ENCODE measurements at places on chromosomes 12 and 14. TPM values are rescaled to one million over a fixed set of nuclear protein-coding genes. Genes with fewer than 3 reads are reported as not detected.
A peak's percentile ranks its signal among the peaks of the same experiment; 100 is the strongest.

DNA sequence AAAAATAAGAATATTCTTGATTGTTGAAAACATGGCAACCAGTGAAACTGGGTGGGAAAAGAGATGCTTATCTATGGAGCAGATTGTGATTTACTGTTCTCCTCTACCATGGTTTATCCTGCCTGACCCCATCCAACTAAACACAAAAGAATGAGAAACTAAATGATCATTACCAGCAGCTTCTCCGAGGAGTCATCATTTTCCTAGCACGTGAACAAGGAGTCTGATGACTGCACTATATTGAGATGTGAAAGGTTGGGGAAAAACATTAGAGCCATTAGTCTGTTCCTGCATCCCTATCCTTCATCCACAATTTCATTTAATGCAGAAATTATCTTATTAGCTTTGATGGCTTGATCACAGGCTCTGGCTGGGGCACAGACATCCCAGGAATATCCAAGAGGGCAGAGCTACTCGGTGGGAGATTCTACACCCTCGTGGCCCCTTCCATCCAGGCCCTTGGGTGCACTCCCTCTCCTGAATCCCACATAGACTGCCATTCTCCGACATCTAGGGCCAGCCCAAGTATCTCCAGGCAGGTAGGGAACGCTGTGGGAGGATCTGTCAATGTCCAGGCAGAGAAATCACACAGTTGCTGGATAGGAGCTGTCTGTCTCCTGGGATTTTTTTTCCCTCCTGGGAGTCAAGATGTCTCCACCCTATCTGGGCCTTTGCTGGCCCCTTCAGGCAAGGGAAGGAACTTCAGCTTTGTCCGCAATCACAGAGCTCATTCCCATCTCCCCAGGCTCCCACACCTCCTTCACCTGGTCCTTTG is 43.3 kb upstream of the DHRS4 start:
- no peak for DNase-seq
- H3K27ac ChIP-seq = no peak overlapping the region
- H3K36me3 ChIP-seq = no peaks in the 10 kb centered on the region
- no peaks in the 10 kb centered on the region for H3K27me3 ChIP-seq
- no peaks in the 10 kb centered on the region for H3K4me1 ChIP-seq

GRCh38 chr12:127620735-127621355 is 646.1 kb upstream of the TMEM132C start:
- peaks cover 2% of the 10 kb centered on the region for H3K4me1 ChIP-seq
- H3K36me3 ChIP-seq = no peaks in the 10 kb centered on the region
- H3K4me3 ChIP-seq = no peak overlapping the region
- DNase-seq = no peak
- peak overlapping the region; percentile 42 for H3K27ac ChIP-seq

The CD4 gene
- 40.6 TPM for total RNA-seq

The STAC3 gene
- total RNA-seq = 3.2 TPM

DNA sequence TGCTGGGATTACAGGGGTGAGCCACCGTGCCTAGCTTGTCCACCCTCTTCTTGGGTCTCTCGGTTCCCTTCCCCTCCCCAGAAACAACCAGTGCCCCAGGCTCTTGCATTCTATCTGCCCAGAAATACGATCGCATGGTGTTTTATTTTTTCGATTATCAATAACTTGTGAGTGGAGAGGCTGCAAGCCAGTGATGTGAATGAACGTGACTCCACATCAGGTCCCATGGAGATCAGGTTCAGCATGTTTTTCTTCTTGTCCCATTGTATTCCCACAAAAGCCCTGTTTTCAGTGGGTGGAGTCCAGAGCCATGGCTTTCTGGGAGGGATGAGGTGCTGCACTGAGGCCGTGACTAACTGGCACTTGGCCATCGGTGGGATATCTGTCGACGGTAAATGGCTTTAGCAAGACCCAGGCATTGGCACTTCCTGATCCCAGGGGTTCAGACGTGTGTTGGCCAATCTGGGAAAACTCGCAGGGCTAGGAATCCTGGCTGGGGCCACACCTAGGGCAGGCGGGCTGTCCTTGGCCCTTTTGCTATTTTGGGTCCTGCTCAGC is 12.7 kb upstream of the HNF1A start:
- H3K27me3 ChIP-seq = no peaks in the 10 kb centered on the region
- H3K4me3 ChIP-seq = no peak overlapping the region
- no peak for DNase-seq

DNA sequence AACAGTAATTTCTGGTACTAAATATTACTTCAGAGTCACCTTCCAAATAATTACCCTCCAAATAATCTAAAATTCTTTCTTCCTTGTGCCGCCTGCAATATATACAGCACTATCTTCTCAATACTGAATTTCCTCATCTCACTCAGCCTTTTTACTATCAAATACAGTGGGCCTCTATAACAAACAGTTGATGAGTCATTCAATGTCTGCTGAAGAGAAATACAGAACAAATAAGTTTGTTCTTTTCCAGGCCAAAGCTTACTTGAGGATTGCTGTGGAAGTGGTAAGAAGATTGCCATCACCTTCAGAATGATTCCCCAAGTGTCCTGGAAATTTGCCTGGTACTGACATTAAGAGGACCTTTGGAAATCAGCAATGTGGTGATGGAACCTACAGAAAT is 218.2 kb upstream of the ARHGAP5 start:
- H3K36me3 ChIP-seq = no peaks in the 10 kb centered on the region
- no peaks in the 10 kb centered on the region for H3K27me3 ChIP-seq
- no peaks in the 10 kb centered on the region for H3K4me1 ChIP-seq

The CLEC9A gene
- 0.42 TPM for total RNA-seq

- no peaks in the 10 kb centered on the region for H3K4me1 ChIP-seq
- no peak overlapping the region for H3K27ac ChIP-seq
- H3K36me3 ChIP-seq = no peaks in the 10 kb centered on the region
- peaks cover 3% of the 10 kb centered on the region for H3K27me3 ChIP-seq
These were observed 9.2 kb downstream of the KRT1 start for GRCh38 chr12:52670961-52671360.

The ITGA7 gene
- 747 TPM for total RNA-seq

The CPNE6 gene
- 0.71 TPM for total RNA-seq

The GPD1 gene
- 3.1 TPM for total RNA-seq

GRCh38 chr12:54968181-54968730 is 16.3 kb downstream of the TESPA1 start:
- H3K27ac ChIP-seq = no peak overlapping the region
- no peak for DNase-seq
- H3K27me3 ChIP-seq = no peaks in the 10 kb centered on the region
- H3K4me1 ChIP-seq = no peaks in the 10 kb centered on the region

- H3K4me3 ChIP-seq = no peak overlapping the region
- no peak for DNase-seq
- no peaks in the 10 kb centered on the region for H3K36me3 ChIP-seq
- H3K4me1 ChIP-seq = no peaks in the 10 kb centered on the region
- H3K27me3 ChIP-seq = no peaks in the 10 kb centered on the region
- no peak overlapping the region for H3K27ac ChIP-seq
These were observed 6.3 kb downstream of the MTHFD1 start for GRCh38 chr14:64394423-64394822.

The CFAP54 gene
- 2.2 TPM for total RNA-seq

GRCh38 chr12:29086325-29087271 is 62.5 kb upstream of the FAR2 start:
- H3K27me3 ChIP-seq = no peaks in the 10 kb centered on the region
- no peak overlapping the region for H3K4me3 ChIP-seq
- H3K4me1 ChIP-seq = peaks cover 3% of the 10 kb centered on the region
- H3K27ac ChIP-seq = no peak overlapping the region
- H3K36me3 ChIP-seq = no peaks in the 10 kb centered on the region

DNA sequence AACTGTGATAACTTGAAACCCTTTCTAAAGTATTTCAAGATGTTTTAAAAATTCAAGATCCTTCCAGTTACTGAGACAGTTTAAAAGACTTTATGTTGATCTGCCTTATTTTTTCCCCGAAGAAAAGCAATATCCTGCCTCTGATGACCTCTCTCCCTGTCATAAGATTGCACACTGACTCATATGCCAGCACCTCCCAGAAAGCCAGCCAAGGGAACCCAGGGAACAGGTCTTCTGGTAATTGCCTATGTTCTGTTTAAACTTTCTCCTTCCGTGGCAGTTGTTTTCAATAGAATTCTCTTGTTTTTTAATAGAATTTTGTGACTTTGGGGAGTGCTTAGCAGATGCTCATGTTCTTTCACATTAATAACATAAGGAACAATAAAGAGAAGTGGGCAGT is 300.2 kb upstream of the PRKD1 start:
- DNase-seq = peak; percentile 50
- no peaks in the 10 kb centered on the region for H3K36me3 ChIP-seq
- peak overlapping the region; percentile 84 for H3K27ac ChIP-seq
- peaks cover 12% of the 10 kb centered on the region for H3K4me1 ChIP-seq
- H3K4me3 ChIP-seq = no peak overlapping the region
- no peaks in the 10 kb centered on the region for H3K27me3 ChIP-seq

The LHX5 gene
- total RNA-seq = not detected

- no peaks in the 10 kb centered on the region for H3K27me3 ChIP-seq
- H3K27ac ChIP-seq = no peak overlapping the region
- DNase-seq = no peak
- H3K4me1 ChIP-seq = peaks cover 3% of the 10 kb centered on the region
- H3K36me3 ChIP-seq = no peaks in the 10 kb centered on the region
- H3K4me3 ChIP-seq = no peak overlapping the region
These were observed 21.4 kb downstream of the SOCS2 start for GRCh38 chr12:93593843-93594242.

The KRT77 gene
- total RNA-seq = not detected

GRCh38 chr12:92294676-92295440 is 149.2 kb upstream of the BTG1 start:
- no peaks in the 10 kb centered on the region for H3K4me1 ChIP-seq
- DNase-seq = no peak
- H3K4me3 ChIP-seq = no peak overlapping the region
- no peak overlapping the region for H3K27ac ChIP-seq

The FAM90A1 gene
- 0.27 TPM for total RNA-seq

GRCh38 chr14:100172811-100173210 is 13.4 kb upstream of the DEGS2 start:
- H3K4me3 ChIP-seq = no peak overlapping the region
- H3K27ac ChIP-seq = no peak overlapping the region
- no peaks in the 10 kb centered on the region for H3K36me3 ChIP-seq
- H3K4me1 ChIP-seq = no peaks in the 10 kb centered on the region

- peaks cover 5% of the 10 kb centered on the region for H3K4me1 ChIP-seq
- H3K27ac ChIP-seq = no peak overlapping the region
- H3K4me3 ChIP-seq = no peak overlapping the region
- no peak for DNase-seq
- no peaks in the 10 kb centered on the region for H3K36me3 ChIP-seq
- H3K27me3 ChIP-seq = no peaks in the 10 kb centered on the region
These were observed 159.7 kb upstream of the BMP4 start for GRCh38 chr14:54116198-54116885.

Data from aorta (tissue), 5 donors.